Activated T-helper 2 cell treated with anti-CD3 and anti-CD28 coated beads, Interferon-gamma antibody, Interleukin-2, Interleukin-4, amounts not matched to agents 10 μg/mL and 5 μg/mL and 100 μg/mL, durations not matched to agents 14 hours and 24 hours and 36 hours (primary cell): ENCODE measurements at places on chromosomes 5 and 9. TPM values are rescaled to one million over a fixed set of nuclear protein-coding genes. Genes with fewer than 3 reads are reported as not detected.

ZNF169 gene
- total RNA-seq: 8.9 and 9.0 TPM in 2 replicates

FBXL7 gene
- 0.05 TPM in 1 of 2 replicates, not detected in the other for total RNA-seq

GLRA1 gene
- not detected in 2 replicates for total RNA-seq

SPINK13 gene
- total RNA-seq: not detected in 2 replicates

SLC36A3 gene
- not detected in 2 replicates for total RNA-seq

SPATA31A3 gene
- not detected in 2 replicates for total RNA-seq

TMC1 gene
- total RNA-seq: not detected in 2 replicates

SGCD gene
- total RNA-seq: not detected in 2 replicates
